ENCODE measurements at places on chromosomes 3 and 15.

DNA sequence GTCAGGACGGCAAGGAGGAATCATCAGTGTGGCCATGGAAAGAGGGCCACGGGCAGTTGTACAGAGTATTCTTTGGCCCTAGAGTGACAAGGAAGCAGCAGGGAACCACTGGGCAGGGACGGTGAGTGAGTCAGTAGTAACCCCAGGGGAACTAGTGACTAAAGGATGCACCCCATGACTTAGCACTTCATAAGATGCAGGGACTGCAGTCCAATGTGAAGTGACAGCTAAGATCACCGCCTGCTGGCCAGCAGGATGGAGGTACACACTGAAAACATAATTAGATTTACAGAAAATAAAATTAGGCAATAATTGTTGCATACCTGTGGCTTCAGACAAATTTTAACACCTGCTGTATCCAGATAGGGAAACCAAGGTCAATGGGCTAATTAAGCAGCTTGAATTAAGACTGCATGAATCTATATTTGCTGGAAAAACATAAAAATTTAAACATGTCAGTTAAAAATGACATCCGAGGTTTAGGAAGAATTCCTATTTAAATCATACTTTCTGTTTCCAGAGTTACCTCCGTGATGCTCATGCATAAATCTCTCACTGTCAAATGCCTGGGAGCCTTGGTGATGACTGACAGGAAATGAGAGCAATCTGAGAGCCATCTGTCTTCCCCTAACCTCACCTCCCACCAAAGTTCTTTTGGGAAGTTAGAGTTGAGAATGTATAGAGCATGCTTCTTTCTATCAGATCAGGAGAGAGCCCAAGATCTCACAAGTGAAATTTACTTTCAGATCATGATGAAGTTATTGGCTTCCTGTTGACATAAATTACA is 56.5 kb downstream of the DCLK3 start:
- peak; percentile 77 for DNase-seq

DNA sequence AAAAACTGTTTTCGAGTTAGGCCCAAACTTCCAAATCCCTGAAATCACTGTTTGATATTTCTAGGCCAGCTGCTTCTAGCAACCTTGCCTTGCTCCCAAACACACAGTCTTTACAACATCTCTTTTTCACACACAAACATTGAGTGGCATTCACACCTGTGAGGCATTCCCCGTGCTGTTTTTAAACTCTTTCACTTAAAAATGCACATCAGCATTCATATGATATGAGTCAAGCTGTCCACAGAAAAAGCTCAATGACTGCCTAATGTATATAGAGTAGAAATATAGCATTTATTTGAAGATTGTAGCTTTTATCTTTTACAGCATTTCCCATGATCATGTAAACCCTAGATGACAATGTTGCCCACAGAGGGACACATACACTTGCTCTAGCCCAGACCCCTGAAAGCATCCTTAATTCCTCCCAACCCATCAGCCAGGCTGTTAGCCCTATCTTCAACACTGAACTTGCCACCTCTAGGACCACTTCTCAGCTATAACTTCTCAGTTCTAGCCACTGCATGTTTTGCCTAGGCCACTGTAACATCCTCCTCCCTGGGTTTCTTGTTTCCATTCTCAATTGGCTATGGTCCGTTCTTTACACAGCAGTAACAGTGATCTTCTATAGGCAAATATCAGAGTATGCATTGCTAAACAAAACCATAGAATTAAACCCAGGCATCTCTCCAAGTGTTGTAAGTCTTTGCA is 782.6 kb downstream of the DIPK2A start:
- DNase-seq = no peak

DNA sequence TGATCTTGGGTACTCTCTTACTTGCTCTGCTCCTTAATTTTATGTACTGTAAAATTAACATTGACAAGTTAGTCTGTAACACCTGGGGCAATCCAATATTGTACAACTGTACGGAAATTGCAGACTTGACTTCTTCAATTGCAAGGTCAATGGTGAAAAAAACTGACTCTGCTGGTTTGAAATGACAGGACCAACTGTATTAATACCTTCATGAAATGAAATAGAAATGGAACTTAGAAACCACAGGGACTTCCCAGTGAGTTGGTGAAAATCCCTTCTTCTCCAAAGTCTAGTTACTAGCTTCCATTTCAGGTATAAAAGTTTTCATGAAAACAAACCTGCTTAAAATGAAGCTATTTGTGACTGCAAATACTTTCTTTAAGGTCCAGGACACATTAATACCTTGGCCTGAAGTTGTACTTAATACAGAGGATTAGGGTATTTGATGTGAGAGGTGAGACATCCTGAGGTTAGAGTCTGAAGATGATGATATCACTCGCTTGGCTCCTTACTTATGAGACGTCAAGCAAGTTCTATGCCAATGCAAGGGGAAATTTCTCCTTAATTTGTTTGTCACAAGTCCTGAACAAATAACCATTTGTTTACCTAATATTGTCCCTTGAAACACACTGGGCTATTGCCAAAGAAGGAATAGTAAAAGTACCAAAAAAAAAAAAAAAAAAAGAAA is 226.2 kb upstream of the TP63 start:
- DNase-seq = no peak

- DNase-seq = peak; percentile 51
Observed at GRCh38 chr3:16888785-16889607, 4.2 kb downstream of the PLCL2 start.

DNA sequence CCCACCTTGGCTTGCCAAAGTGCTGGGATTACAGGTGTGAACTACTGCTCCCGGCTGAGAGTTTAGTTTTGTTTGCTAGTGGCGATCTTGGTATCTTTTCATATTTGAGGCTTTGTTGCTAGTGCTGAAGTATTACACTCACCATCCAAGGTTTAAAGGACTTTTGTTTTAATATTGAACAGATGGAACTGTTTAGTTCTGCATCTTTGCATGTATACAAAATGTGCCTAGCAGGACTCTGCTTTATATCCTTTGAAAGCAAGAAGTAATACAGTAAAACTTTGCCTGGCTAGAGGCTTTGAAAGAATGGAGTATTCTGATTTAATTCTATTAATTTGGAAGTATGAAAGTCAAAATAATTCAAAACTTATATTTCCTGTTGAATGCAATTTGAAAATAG is 77.8 kb upstream of the CHRNB4 start:
- no peak for DNase-seq

- peak; percentile 66 for DNase-seq
Observed at GRCh38 chr3:127673191-127674100, 694 bp downstream of the ABTB1 start.

DNA sequence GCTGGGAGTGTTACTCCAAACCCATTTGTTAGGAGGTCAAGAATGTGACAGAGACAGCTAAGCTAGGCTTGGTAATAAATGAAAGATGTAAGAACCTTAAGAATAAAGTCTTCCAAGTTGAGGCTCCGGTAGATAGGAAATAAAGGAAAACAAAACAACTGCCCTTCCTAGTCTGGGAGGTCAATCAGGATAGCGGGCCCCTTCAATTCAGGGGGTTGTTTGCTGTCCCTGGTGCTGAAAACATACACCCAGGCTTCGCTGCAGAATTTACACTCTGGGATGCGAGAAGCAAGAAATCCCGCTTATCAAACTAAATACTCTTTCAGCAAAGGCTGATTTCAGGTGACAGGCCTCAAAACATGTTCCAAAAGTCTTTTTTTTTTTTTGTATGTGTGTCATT is 393.4 kb downstream of the NTRK3 start:
- no peak for DNase-seq

- DNase-seq = peak; percentile 24
Observed at GRCh38 chr3:149332227-149332765, 1.1 kb downstream of the TM4SF18 start.

GRCh38 chr3:45169125-45169904 is 23.1 kb upstream of the CDCP1 start:
- no peak for DNase-seq

DNA sequence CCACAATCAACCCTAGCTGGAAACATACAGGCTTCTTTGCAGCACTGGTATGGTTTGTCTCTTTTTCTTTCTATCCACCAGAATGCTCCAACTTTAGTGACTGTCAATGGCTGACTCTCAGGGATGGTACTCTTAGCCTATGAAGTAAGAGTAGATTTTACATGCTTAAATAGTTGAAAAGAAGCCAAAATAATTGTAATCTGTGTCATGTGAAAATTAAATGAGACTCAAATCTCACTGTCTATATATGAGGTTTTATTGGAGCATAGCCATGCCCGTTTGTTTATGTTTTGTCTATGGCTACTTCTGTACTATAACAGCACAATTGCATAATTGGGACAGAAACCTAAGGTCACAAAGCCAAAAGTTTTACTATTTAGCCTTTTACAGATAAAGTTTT is 29.1 kb upstream of the PDZRN3 start:
- no peak for DNase-seq

GRCh38 chr3:8773941-8774542 is 4.6 kb upstream of the OXTR start:
- DNase-seq = no peak

- no peak for DNase-seq
Observed at GRCh38 chr3:196093317-196094111, 11.6 kb upstream of the TFRC start.

GRCh38 chr3:107899990-107900651 is 190.7 kb downstream of the CD47 start:
- DNase-seq = no peak

- peak; percentile 93 for DNase-seq
Observed at GRCh38 chr3:36679384-36680200, 84.8 kb downstream of the DCLK3 start.

GRCh38 chr3:66597308-66597863 is 96.6 kb upstream of the LRIG1 start:
- DNase-seq = no peak

GRCh38 chr15:99443056-99443756 is 122.6 kb upstream of the MEF2A start:
- DNase-seq = no peak

DNA sequence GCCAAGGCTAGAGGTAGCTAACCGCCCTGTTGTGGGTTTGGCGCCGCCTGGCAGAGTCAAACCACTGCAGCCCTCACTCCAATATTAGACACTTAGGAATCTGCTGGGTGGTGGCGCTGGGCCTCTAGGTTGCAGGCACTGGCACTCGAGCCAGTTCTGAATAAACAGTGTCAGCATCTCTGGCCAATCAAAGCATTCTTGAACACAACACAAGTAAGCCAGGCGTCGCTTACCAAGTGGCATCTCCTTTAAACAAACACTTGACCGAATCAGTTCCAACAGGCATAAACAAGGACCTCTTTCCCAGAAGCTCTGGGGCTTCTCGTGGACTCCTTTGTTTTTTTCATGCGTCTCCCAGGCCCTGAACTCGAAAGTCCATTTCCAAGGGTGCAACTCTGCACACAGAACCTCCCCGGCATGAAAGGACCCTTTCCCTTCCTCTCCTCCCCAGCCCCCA is 82.3 kb downstream of the LRIG1 start:
- no peak for DNase-seq

DNA sequence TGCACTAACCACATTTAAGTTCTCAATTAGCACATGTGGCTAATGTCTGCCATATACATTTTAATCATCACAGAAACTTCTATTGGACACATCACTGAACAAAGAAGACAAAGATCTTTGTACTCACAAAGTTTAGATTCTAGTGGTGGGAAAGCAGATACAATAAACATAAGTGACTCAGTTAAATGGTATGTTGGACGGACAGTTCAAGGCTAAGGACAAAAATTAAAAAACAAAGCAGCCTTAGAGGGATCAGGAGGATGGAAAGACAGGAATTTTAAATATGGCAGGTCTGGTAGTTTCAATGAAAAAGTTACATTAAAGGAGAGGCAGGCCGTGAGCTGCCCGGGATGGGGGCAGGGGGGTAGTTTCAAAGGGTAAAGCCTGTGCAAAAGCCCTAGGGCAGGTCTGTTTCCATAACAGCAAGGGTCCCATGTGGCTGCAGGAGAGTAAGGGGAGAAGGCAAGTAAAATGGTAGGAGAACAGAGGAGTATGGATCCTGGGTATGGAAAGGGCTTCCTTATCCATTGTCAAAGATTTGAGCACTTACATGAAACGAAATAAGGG is 220.7 kb downstream of the FHIT start:
- DNase-seq = peak; percentile 42

DNA sequence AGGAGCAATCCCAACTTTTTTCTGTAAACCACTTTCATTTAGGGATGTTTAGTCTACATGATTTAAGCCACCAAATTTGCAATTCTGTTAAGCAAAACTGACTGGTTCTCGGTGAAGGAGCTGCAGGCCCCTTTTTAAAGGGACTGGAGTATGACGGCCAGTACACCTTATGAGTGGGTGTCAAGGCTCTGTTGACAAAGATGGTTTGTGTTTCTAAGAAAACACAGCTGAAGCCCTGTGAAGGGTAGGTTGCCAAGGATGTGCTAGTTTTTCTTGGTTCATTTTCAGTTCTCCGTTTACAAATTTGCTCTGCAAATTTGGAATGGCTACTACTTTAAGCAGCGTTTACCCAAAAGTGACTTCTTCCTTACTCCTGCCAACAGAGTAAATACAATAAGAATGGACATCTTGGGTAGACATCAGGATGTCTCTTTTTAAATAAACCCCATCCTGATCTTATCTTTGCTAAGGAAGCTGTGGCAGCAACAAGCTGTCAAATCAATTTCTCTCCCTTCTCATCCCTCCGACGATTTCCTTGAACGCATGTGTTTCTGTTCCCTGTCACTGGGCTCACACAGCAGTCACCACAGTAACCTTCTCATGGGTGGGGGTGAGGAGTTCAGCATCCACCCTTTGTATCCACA is 58.2 kb upstream of the CMTM8 start:
- no peak for DNase-seq

GRCh38 chr15:81327516-81327915 is 3.6 kb upstream of the STARD5 start:
- DNase-seq = peak; percentile 39

GRCh38 chr3:58041826-58042324 is 33.7 kb downstream of the FLNB start:
- DNase-seq = peak; percentile 82

DNA sequence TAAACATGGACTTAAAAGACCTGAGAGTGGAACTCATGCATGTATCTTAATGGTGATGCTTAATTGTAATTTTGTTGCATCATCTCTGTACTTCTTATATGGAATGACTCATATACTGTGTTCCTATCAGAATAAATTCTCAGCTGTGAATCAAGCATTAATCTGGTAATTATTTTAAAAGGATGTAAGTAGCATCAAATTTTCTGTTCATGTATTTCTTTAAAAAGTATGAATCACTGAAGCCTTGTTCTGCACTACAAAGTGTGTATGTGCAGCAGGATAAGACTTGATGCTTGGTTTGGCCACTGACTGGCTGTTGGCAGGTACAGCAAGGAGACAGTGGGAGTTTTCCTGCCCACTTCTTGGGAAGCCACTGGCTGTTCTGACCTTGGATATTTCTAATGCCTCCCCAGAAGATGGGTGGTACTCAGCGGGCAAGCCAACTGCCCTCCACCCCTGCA is 123.9 kb downstream of the ANO10 start:
- DNase-seq = peak; percentile 9

- DNase-seq = peak; percentile 83
Observed at GRCh38 chr3:62188681-62189375, 184.5 kb downstream of the FEZF2 start.

- DNase-seq = no peak
Observed at GRCh38 chr3:161212906-161213305, 8.2 kb upstream of the NMD3 start.

- no peak for DNase-seq
Observed at GRCh38 chr3:35857004-35857403, 217.7 kb downstream of the ARPP21 start.

All from kidney tubule cell (primary cell).